Activated CD4-positive, alpha-beta T cell treated with anti-CD3 and anti-CD28 coated beads, Interleukin-2, amount 10 ng/mL, durations not matched to agents 24 days and 14 days (primary cell): ENCODE measurements at places on chromosomes 11 and 22.

DNA sequence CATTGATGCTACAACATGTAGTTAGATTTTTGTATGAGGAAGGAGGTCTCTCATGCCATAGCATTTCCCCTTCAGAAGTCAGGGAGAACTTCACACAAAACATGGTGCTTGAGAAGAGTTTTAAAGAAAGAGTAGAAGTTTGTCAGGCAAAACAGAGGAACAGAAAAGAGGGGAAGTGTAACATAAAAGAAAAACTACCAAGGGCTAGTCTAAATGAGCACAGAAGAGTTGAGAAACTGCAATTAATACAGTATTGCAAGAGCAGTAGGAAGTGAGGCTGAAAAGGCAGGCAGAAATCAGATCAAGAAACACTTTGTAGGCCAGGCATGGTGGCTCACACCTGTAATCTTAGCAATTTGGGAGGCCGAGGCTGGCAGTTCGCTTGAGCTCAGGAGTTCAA, 61.0 kb downstream of the FAM168A start:
- no peak for DNase-seq
- H3K4me1 ChIP-seq: peaks cover 20% of the 10 kb centered on the region
- H3K36me3 ChIP-seq: peaks cover 4% of the 10 kb centered on the region
- no peak overlapping the region for H3K4me3 ChIP-seq
- H3K27me3 ChIP-seq: no peaks in the 10 kb centered on the region

DNA sequence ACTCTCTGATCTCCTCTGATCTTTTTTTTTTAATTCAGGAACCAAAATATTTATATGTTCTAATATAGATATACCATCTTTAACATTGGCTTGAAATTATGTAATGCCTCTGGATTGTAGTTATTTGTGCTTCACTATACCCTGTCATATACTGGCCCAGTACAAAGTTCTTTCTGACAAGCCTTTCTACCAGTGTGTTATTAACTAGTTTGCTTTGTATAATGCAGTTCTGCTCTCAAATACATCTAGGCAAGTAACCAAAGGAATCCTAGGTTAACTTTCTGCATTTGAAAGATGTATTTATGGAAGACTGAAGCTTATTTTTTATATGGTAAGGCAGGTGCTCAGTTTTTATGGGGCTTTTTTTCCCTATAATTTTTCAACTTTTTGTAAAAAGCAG, 36.1 kb downstream of the ARHGEF12 start:
- no peaks in the 10 kb centered on the region for H3K36me3 ChIP-seq
- H3K27me3 ChIP-seq: peaks cover 22% of the 10 kb centered on the region
- H3K27ac ChIP-seq: no peak overlapping the region
- H3K4me3 ChIP-seq: no peak overlapping the region

DNA sequence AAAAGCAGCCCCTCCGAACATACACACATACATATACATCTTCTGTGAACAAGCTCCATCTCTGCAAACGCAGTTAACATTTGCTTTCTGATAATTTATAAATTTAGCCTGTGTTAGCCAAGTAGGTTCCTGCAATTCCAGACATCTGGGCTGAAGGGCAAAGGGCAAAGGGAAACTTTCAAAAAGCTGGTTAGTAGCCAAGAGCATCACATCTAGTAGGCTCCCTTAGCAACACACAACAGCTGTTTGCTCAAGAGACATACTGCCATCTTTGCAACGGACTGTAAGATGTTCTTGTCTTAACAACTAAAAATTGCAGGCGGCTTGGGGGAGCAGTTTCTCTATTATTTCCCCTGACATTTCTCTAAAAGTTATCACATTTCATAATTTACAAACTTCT, 134.9 kb downstream of the RBFOX2 start:
- no peak overlapping the region for H3K4me3 ChIP-seq
- peaks cover 7% of the 10 kb centered on the region for H3K27me3 ChIP-seq

DNA sequence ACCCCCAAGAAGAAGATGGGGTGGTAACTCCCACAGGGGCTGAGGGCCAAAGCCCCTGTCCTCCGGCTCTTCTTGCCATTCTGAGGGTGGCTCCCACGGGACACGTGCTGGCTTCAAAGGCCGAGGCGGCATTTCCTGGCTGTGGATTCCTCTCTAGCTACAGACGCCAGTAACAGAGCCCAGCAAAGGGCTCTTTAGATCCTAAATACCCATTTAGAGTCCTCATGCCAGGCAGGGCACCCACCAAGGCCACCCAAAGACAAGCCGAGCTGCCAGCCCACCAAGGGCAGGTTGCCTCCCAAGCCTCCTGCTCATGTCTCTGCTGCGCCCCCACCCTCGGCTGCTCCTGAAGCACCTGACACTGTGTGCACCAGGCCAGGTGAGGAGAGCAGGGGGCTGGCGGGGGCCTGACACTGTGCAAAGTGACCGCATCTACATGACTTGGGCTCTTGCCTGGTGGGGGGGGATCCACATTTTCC, 5.7 kb downstream of the LRFN4 start:
- no peaks in the 10 kb centered on the region for H3K4me1 ChIP-seq
- no peak for DNase-seq
- H3K36me3 ChIP-seq: peaks cover 2% of the 10 kb centered on the region
- no peaks in the 10 kb centered on the region for H3K27me3 ChIP-seq
- no peak overlapping the region for H3K4me3 ChIP-seq
- no peak overlapping the region for H3K27ac ChIP-seq

DNA sequence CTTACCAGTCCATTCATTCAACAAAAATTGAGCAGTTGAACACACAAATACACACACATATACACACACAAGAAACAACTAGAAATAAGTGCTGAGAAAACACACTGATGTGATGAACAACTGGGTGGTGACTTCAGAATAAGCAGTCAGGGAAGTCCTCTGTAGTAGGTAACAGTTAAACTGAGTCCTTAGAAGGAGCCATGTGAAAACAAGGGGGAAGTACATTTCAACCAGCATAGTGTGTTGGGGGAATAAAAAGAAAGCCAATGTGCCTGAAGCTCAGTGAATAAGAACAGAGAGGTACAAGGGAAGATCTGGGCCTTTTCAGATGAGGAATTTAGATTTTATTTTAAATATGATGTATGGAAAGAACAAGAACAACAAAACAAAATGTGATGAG, 6.8 kb upstream of the TMEM123 start:
- no peak for DNase-seq
- peaks cover 58% of the 10 kb centered on the region for H3K4me1 ChIP-seq
- no peaks in the 10 kb centered on the region for H3K27me3 ChIP-seq
- no peaks in the 10 kb centered on the region for H3K36me3 ChIP-seq
- H3K27ac ChIP-seq: peak overlapping the region; percentile 5
- no peak overlapping the region for H3K4me3 ChIP-seq

DNA sequence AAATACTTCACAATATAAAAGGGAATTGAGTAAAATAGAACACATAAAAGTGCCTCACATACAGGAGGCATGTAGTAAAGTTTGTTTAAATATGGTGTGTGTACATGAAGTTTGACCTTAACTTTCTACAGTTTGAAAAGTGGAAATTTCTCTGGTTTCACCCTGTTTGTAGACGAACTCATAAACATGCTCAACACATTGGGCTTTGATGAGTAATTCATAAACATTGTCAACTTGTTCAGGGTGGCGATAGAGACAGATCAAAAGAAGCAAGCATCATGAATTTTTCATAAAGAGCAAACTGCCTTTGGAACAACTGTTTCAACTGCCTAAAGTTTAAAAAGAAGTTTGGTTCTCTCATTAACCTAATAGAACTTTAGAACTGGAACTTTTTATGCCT, 9.1 kb downstream of the SLN start:
- H3K4me3 ChIP-seq: no peak overlapping the region
- no peak for DNase-seq
- H3K27me3 ChIP-seq: peaks cover 9% of the 10 kb centered on the region
- H3K4me1 ChIP-seq: no peaks in the 10 kb centered on the region
- no peak overlapping the region for H3K27ac ChIP-seq

DNA sequence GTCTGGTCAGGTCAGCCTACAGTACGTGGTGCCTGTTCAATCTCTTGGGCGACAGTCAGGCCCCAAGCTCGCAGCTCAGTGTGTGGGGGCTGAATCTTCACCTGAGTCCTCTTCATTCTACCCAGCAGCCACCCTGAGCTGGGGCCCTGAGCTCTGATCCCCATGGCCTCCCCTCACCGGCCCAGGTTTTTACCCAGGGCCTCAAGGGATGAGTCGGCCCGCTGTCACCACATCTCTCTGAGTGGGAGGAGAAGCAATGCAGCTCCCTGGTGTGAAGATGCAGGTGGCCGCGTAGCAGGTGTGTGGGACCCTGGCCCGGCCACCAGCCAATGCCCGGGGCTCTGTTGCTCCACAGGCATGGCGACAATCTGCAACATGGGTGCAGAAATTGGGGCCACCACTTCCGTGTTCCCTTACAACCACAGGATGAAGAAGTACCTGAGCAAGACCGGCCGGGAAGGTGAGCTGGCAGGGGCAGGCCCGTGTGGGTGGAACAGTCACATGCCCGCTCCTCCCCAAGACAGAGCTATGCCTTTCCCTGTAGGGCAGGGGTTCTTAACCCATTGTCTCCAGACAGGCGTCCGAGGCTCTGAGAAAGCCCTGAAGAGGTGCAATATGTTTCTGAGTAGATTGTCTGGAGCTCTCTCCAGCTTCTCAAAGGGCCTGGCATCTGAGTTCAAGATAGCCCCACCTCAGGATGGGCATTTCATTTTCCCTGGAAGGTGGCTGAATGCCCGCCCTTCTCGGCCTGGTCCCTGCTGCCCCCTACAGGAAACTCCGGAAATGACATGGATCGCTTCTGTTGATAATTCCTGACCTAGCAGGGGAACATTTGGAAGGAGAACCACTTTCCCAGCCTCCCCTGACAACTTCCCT, 26.9 kb downstream of the POLR3H start:
- no peak overlapping the region for H3K27ac ChIP-seq
- H3K36me3 ChIP-seq: peaks cover 27% of the 10 kb centered on the region
- peaks cover 5% of the 10 kb centered on the region for H3K4me1 ChIP-seq
- no peak overlapping the region for H3K4me3 ChIP-seq

- no peaks in the 10 kb centered on the region for H3K27me3 ChIP-seq
- H3K4me1 ChIP-seq: peaks cover 33% of the 10 kb centered on the region
- peaks cover 11% of the 10 kb centered on the region for H3K36me3 ChIP-seq
- DNase-seq: peak; percentile 99
Observed at GRCh38 chr11:65498977-65499712, at the start of gene MALAT1. MALAT1 (plus strand) TSS chr11:65499045.

- no peak overlapping the region for H3K27ac ChIP-seq
- no peaks in the 10 kb centered on the region for H3K27me3 ChIP-seq
- H3K36me3 ChIP-seq: no peaks in the 10 kb centered on the region
- no peak overlapping the region for H3K4me3 ChIP-seq
Observed at GRCh38 chr11:20754933-20755332, 85.5 kb downstream of the NELL1 start.

GRCh38 chr11:313787-314553, at the start of gene IFITM1:
IFITM1 (plus strand) TSS chr11:314040; CDS start chr11:314171, 131 bp downstream.
- peak within 1 kb of the TSS; percentile 96 for H3K4me3 ChIP-seq
- peaks cover 36% of the 10 kb centered on the region for H3K4me1 ChIP-seq
- peak; percentile 93 for DNase-seq
- peaks cover 47% of the 10 kb centered on the region for H3K36me3 ChIP-seq
